ENCODE measurements at places on chromosomes 6 and 20.

GRCh38 chr6:107513214-107513613 lies 23.3 kb downstream of the SOBP start:
- DNase-seq = no peak

DNA sequence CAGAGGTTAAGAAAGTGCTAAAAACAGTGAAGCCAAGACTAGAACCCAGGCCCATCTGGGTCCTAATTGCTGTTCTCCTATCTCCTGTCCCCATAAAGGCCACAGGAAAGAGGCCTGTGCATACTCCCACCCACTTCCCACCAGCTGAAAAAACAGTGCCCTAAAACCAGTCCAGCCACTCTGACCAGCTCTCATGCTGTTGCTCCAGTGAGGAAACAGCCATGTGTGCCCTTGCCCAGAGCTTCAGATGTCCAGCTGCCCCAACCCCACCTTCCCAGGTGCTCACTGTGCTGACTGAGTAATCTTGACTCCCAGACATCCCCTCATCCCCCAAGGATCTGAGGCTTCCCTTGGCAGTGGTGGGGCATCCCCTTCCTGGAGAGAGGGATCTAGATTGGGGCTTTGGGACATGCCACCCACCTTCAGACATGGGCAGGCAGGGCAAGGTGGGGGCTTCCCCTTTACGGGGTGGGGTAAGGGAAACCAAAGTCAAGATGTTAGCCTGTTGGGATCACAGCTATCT lies 28.7 kb downstream of the KCNK5 start:
- DNase-seq = no peak

GRCh38 chr20:61340157-61340556 lies 88.1 kb downstream of the CDH4 start:
- no peak for DNase-seq

DNA sequence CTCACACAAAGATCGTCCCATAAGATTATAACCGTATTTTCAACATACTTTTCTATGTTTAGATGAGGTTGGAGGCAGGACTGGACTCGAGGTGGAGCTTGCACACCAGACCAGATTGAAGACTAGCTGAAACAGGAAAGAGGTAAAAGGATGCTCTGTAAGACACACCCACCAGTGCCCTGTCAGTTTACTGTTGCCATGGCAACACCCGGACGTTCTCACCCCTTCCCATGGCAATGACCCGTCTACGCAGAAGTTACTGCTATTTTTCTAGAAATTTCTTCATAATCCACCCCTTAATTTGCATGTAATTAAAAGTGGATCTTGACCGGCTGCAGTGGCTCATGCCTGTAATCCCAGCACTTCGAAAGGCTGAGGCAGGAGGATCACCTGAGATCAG lies 13.6 kb upstream of the SRSF6 start:
- DNase-seq = no peak
